Midbrain (tissue), 1 donor: ENCODE measurements at places on chromosomes 12 and 14.

DNA sequence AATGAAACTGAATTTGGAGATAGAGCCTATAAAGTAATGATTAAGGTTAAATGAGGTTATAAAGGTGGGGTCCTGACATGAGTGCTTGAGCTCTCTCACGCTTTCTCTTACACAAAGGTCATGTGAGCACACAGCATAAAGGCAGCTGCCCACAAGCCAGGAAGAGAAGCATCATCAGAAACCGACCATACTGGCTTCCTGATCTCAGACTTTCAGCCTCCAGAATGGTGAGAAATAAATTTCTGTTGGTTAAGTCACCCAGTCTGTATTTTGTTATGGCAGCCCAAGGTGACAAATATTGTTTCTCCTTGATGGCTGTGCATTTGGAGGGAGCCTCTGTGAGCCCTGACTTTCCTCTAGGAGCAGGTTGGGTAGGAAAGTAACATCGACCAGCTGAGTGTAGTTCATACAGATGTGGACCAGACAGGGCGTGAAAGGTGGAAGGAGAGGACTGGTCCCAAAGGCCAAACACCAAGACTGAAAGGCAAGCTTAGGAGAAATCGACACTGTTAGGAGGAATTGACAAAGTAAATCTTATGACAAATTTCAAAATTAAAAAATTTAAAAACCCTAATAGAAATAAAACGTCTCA lies 97.6 kb upstream of the SLC38A2 start:
- DNase-seq: no peak

- DNase-seq: no peak
Measured at GRCh38 chr12:6540181-6540877, 6.0 kb downstream of the GAPDH start.

DNA sequence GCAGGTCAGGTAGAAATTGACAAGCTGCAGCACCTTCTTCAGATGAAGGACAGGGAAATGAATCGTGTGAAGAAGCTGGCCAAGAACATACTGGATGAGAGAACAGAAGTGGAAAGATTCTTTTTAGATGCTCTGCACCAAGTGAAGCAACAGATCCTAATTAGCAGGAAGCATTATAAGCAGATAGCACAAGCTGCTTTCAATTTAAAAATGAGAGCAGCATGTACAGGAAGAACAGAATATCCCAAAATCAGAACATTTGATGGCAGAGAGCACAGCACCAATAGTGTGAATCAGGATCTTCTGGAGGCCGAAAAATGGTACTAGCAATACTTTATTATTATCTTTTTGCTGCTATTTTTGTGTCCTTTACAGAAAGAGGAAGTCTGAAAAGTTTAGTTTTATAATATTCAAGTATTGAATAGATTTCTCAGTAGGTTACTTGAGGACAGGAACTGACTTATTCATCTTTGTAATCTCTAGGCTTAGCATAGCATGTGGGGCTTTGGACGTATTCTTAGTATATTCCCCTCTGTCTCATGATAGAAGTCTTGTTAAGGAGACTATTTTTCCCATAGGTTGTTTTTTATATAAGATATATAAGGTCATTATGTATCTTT lies 30.8 kb downstream of the BBOF1 start:
- DNase-seq: no peak

DNA sequence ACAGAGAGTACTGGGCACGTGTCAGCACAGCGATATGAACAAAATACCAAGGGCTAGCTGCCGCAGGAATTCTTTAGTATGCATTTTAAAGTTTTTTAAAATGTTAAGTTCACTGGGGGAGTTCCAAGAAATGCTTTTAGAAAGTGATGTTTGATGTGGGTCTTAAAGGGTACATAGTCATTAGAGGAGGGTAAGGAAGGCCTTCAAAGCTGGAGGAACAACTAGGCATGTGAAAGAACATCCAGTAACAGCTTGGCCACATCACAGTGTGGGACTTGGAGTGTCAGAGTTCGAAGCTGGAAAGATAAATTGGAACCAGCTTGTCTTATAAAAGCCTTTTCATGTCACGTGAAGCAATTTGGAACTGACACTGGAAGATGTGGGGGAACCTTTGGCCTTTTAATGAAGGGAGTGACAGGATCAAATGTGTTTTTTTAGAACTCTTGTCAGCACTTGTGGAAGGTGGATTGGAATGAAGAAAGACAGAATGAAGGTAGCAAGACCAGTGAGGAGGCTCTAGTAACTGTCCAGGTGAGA lies 57.7 kb downstream of the WDR20 start:
- DNase-seq: no peak
